ENCODE measurements at places on chromosomes 6 and 20. TPM values are rescaled to one million over a fixed set of nuclear protein-coding genes. Genes with fewer than 3 reads are reported as not detected.

DNA sequence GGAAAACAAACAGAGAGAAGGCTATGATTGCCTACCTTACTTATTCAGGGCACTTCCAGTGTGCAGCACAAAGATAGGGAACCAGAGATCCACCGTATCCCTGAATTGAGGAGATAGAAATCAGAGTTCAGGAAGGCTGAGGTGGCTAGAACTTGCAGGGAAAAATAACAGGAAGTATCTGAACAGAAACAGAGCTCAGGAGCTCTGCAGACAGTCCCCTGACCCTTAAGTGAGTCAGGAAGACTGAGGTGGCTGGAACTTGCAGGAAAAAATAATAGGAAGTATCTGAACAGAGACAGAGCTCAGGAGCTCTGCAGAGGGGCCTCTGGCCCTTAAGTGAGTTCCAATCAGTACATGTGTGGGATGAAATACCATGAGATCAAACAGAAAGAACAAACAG lies 65.4 kb downstream of the RPRD1B start:
- DNase-seq: no peak

GRCh38 chr6:129857838-129858237 lies 3.3 kb downstream of the TMEM244 start:
- DNase-seq: no peak

GRCh38 chr6:93604951-93605350 lies 185.6 kb upstream of the EPHA7 start:
- no peak for DNase-seq

DNA sequence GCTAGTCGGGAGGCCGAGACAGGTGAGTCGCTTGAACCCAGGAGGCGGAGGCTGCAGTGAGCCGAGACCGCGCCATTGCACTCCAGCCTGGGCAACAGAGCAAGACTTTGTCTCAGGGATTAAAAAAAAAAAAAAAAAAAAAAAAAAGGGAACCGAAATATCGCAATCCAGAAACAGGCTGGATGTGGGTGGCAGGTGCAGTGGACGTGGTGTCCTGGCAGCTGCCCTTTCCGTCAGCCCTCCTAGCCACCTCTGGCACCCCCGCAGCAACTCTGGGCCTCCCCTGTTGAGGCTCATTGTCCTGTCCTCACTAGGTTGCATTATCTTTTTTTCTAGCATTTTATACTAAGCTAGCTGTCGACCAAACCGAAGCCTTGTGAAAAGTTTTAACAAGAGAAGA lies 113.5 kb downstream of the DTNBP1 start:
- DNase-seq: no peak

The FKBP1C gene
- 0.62 TPM for total RNA-seq

DNA sequence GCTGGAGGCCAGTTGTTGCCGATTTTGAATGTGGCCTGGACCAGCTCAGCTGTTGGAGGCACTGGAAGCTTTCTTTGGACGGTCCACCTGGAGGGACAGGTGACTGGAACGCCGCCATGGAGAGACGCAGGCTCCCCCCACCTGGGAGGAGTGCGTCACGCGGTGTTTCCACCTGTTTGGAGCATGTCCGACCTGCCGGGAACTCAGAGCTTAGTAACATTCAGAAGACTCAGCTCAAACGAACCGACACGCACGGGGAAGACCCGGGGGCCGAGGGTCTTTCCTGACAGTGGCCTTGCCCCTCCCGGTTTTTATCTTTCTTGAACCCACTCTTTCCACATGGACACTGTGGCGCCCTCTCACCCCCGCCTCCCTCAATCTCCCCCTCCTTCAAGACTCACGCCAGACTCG lies 141.6 kb downstream of the SMOC2 start:
- DNase-seq: no peak

GRCh38 chr6:169200893-169201514 lies 52.6 kb downstream of the THBS2 start:
- no peak for DNase-seq

The CTAGE9 gene
- total RNA-seq: not detected

The C4A gene
- total RNA-seq: 199 TPM

DNA sequence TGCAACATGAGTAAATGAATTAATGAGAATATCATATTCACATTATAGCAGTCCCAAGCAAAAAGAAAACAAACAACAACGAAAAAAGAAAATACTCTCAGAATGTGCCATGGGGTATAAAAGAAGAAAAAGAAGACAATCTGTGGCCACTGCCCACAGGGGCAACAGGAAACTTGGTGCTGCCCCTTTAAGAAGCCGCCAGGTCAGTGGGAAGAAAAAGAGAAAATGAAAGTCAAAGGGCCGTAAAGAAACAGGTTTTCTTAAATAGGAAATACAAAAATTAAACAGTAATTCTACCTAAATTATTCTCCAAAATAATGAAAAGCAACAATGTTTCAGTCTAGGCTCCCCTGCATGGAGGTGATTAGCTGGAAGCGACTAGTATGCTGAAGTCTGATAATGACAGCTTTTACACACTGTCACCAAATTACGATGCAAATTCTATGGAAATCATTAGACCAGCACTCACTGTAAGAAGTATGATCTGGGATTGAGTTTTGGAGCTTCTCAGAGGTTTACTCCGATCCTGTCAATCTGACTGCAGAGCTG lies 23.6 kb downstream of the GMDS start:
- DNase-seq: no peak

DNA sequence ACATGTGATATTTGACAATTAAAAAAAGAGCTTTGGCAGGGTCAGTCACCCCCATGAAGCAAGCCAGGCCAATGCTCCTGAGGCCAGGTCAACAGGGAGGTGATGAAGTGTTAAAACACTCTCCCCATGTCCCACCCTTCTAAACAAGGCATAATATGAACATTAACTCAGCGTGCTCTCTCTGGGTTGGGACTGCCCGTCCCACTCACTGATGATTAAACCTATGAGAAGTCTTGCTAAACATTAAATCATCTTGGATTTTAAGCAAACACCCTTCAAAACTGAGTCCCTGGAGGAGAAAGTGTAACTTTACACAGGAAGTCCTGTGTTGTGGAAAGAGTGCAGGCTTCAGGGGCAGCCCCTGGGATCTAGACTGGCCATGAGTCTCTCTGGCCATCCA lies 558.5 kb downstream of the CD83 start:
- DNase-seq: no peak

DNA sequence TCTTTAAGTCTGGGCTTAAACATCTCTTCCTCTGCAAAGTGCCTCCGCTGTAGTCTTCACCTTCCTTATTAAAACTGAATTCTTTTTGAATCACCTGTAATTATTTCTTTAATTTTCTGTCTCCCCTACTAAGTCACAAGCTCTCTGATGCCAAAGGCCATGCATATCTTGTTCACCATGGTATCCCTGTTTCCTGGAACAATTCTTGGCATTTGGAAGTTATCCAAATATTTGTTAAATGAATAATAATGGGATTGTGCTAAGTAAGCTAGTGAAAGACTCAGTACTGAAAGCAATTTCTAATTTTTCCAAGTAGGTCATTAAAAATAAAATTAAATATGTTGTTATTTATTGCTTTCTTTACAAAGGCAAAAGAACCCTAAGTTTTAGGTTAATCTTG lies 12.2 kb downstream of the SNAP91 start:
- no peak for DNase-seq

DNA sequence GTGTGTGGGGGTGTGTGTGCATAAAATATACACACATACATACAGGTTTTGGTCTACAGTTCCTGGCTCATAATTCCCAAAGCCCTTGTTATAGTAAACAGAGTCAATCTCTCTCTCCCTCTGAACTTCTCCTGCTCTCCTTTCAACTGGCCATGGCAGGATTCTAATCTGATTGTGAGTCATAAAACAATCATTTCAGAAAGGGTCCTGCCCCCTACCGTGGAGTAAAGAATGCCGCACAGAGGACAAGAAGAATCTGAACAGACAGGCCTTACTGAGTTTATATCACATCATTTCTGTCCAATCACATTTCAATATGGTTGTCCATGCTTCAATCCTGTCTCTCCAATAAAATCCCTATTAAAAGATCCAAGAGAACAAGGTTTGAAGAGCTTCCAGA lies 416.9 kb downstream of the FRK start:
- no peak for DNase-seq

DNA sequence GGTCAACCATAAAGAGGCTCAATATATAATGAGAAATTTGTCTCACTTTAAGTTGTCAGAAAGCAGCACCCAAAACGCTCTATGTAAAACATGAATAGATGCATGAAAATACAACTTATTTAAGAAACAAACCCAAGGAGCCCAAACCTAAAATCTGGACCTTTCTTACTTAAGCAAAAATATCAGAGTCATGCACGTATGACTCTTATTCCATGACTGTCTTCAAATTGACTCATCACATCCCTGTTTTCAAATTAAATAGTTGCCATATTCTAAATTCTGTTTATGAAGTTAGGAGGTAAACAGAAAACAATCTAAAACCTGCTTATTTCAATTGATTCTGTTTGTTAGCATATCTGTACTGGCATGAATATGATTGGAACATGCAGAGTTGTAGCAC lies 42.1 kb downstream of the ANKRD6 start:
- DNase-seq: no peak

DNA sequence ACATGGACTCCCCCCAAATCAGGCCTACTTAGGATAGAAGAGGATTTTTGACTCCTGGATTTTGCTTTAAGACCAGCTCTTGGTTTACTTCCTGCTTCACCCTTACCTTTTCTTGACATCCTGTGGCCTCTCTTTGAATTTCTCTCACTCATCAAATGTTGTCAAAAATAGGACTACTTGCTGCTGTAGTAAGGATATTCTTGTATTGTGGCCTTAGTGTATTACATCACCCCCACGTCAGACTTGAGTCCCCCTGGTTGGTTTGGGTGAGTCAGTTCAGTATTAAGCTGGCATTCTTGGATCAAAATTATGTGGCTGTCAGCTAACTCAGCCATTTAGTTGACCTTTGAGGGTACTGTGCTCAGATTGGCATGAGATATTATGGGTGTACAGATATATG lies 1.1 kb downstream of the TPX2 start:
- DNase-seq: no peak

Measured in left cardiac atrium (tissue), 4 donors.